ENCODE measurements at places on chromosomes 4 and X.
A peak's percentile ranks its signal among the peaks of the same experiment; 100 is the strongest.

GRCh38 chr4:23374259-23374658 is 515.6 kb downstream of the PPARGC1A start:
- no peak for DNase-seq

DNA sequence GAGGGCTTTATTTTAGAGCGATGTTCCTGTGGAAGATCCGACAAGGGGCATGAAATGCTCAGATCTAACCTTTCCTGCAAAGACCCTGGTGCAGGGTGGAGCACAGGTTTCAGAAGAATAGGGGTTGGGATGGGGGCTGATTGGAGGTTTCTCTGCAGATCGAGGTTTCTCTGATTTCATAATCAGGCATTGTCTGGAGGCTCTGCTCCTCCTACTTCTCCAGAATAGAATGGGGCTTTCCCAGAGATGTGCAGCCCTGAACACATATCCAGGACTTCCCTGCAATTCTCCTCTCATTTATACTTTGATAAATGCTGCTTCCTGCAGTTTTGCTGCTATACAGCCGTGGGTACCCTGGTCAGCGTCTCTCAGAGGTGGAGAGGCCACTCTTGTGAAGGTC is 397.6 kb upstream of the BOD1L1 start:
- DNase-seq, result no peak

- DNase-seq, result no peak
These were observed 85.8 kb downstream of the ARHGAP6 start for GRCh38 chrX:11579636-11580600.

GRCh38 chr4:100872811-100873210 is 355.0 kb upstream of the EMCN start:
- DNase-seq, result no peak

- DNase-seq, result peak; percentile 60
These were observed 36.5 kb downstream of the ERVMER34-1 start for GRCh38 chr4:52714597-52715254.

GRCh38 chrX:130770615-130771014 is 132.4 kb downstream of the ENOX2 start:
- no peak for DNase-seq

DNA sequence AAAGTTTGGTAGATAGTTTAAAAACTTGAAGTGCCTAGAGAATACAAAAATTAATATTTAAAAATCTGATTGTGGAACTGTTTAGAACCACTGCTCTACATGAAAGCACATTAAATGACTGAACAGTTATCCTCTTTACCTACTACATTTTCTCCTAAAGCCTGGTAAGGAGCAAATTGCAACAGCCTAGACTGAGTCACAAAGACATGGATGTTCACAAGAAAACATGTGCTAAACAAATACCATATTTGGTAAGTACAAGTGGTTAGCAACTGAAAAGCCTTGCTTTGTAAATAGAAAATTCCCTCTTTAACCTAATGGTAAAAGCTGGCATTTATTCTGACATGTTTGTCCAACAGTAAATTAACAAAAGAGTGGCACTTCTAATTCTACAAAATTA is 203.1 kb downstream of the FBXO8 start:
- DNase-seq, result no peak

GRCh38 chrX:44829832-44830231 is 14.0 kb upstream of the DUSP21 start:
- no peak for DNase-seq
